ENCODE measurements at places on chromosomes 6 and 20.

DNA sequence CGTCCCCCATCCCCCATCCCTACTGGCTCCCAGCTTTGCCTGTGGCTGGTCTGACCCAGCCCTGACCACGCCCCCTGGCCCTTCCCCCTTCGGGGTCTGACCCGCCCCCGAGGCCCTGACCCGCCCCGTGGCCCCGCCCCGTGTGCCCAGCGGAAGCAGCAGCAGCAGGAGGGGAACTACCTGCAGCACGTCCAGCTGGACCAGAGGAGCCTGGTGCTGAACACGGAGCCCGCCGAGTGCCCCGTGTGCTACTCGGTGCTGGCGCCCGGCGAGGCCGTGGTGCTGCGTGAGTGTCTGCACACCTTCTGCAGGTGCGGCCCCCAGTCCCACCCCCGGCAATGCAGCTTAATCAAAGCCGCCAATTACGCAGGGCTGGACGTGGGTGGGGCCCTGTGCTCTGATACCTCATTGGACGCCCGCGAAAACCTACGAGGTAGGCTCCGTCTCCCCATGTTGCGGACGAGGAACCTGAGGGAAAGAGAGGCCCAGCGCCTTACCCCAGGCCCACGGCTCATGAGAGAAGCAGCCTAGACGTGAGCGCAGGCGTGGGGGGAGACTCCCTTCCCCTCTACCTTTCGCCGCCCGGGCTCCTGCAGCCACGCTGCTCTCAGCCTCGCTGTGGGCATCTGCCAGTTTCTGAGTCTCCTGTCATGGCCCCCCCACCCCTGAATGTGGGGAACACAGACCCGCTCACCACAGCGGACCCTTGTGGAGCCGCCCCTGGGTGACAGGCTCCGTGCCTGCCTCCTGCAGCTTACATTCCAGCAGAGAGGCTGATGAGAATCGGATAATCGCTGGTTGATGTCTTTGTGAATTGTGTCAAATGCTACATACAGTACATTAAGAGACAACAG is 12.8 kb downstream of the RBCK1 start:
- peak; percentile 87 for DNase-seq

DNA sequence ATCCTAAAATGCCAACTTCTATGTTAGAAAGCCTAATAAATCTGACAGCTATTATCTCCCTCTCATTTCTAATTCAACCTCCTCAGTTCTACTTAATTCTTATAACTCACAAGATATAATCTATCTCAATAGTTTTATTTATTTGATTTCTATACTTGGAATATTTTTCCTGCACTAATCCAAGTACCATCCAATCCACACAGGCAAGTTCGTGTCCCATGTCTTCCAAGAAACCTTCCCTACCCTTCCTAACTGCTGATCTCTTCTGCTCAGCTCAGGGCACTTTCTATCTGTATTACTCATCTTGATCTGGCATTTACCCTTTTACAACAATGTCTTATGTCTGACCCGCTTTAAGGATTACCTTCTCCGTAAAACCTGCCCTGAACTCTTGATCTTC is 18.2 kb downstream of the NCOA5 start:
- DNase-seq = no peak

DNA sequence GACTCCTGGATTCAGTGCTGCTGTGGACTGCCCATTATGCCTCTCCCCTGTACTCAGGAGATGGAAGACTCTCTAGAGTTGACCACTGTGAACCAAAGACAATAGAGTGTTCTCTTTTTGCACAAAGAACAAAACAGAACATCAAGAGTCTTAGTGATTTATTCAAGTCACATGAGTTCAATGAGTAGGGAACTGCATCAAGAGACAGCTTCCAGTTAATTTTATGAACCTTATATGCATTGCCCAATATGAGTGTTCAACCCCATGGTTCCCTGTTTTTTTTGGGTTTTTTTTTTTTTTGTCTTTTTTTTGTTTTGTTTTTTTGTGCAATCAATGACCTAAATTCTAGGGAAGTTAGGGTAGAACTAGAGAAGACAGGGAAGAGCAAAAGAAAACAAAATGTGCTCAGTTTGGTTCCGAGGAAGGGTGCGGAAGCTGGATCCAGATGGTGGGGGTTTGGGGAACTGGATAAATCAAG is 224.3 kb downstream of the MAFB start:
- DNase-seq = no peak

- DNase-seq = no peak
These were observed 49.5 kb upstream of the FBXO30 start for GRCh38 chr6:145863988-145864616.

- no peak for DNase-seq
These were observed 272.8 kb upstream of the AGPAT4 start for GRCh38 chr6:161546632-161547031.

Measured in upper lobe of left lung (tissue), 6 donors.